ENCODE measurements at places on chromosomes 2 and 18.

DNA sequence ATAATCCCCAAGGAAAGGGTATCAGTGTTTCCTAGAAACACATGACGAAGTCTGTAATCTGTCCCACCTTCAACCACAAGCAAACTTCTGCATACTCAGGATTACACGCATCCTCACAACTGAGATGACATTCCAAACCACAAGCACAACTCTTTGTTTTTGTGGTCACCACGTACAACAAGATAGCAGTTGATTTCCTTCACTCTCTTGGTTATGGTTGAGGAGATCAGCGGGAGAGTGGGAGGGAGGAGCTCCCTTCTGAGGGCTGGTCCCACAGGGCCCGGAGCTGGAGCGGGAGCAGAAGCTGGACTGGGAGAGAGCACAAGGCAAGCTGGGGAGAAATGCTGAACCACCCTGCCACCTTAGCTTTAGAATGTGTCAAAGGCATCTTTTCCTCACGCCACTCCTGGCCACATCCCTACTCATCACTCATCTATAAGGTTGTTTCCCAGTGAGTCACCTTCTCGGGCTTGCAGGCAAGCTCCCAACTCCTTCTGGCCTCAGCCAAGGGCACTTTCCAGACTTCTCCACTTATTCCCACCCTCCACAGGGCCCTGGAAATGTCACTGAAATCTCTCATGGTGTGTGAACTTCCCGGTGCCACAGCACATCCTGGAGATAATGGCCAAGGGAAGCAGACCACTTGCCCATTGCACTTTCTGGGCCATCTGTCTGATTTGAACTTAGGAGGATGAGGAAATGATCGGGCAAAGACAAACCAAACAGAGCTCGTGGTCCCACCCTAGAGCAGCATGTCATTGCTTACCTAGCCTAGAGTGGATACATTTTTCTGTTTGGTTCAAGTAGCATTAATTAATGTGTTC, 98.9 kb upstream of the LGALSL start:
- DNase-seq, result no peak

- no peak for DNase-seq
These were observed 42.5 kb downstream of the DCDC2C start for GRCh38 chr2:3745920-3746319.

GRCh38 chr18:66641056-66641455, 37.2 kb upstream of the CDH19 start:
- no peak for DNase-seq

GRCh38 chr2:111706481-111707001, 177.5 kb downstream of the ANAPC1 start:
- no peak for DNase-seq

GRCh38 chr18:3664563-3665178, 214.7 kb downstream of the TGIF1 start:
- no peak for DNase-seq

DNA sequence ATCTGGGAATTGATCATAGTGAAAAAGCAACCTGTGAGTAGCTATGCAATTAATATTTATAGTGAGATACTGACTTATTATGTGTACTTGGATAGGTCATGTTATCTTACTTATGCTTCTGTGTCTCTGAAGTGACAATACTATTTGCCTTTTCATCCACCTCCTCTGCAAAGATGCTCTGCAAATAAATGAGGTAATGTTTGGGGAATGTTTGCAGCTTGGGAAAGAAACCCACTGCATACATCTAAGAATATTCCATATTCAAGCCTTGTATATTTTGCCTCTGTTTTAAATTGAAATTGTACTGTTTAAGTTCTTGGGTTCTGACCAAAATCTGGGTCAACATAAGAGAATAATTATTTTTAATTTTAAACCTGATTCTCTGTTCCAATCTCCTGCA, 217.4 kb upstream of the DTNA start:
- DNase-seq, result no peak

- DNase-seq, result no peak
These were observed 89.9 kb downstream of the AP1S3 start for GRCh38 chr2:223747392-223748042.

GRCh38 chr2:129754831-129755230, 224.6 kb upstream of the RAB6C start:
- DNase-seq, result no peak

GRCh38 chr2:67871686-67872412, 191.0 kb downstream of the C1D start:
- DNase-seq, result no peak

DNA sequence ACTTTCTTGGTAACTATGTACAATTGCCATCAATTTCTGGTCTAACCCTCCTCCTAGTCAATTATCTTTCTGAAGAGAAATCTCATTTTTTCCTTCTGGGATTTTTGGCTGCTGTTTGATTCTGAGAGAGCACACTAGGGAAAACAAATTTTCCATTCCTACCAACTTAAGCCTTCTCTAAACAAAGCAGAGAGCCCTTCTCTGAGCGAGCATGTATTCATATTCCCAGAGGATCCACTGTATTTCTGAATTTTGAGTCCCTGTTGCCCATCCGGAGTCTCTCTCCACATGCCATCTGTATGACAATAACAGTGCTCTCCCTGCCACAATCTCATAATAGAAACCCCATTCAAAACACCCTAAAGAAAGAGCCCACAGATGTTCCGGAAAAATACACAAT, 78.5 kb downstream of the MAIP1 start:
- no peak for DNase-seq

DNA sequence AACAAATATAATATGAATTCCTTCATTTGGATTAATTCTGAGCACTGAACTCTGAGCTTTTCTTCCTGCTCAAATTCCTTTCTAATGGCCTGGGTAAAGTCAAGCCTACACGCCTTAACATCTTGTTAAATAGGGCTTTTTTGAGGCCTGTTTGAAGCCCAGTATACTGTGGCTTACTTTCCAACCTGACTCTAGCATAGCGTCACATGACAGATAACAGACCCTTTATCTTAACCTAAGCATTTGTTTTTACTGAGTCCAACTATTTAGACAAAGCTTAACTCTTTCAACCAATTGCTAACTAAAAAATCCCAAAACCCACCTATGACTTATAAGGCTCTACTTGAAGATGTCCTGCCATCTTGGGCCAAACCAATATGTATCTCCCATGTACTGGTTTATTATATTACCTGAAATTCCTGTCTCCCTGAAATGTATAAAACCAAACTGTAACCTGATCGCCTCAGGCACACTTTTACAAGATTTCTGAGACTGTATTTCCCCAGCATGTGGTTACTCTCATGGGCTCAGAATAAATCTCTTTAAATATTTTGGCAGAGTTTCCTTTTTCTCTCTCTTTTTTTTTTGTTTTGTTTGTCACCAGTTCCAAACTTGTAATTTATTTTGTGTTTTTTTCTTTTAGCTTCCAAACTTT, 271.1 kb upstream of the VWC2L start:
- no peak for DNase-seq

GRCh38 chr2:134103196-134103595, 150.7 kb upstream of the MGAT5 start:
- no peak for DNase-seq

DNA sequence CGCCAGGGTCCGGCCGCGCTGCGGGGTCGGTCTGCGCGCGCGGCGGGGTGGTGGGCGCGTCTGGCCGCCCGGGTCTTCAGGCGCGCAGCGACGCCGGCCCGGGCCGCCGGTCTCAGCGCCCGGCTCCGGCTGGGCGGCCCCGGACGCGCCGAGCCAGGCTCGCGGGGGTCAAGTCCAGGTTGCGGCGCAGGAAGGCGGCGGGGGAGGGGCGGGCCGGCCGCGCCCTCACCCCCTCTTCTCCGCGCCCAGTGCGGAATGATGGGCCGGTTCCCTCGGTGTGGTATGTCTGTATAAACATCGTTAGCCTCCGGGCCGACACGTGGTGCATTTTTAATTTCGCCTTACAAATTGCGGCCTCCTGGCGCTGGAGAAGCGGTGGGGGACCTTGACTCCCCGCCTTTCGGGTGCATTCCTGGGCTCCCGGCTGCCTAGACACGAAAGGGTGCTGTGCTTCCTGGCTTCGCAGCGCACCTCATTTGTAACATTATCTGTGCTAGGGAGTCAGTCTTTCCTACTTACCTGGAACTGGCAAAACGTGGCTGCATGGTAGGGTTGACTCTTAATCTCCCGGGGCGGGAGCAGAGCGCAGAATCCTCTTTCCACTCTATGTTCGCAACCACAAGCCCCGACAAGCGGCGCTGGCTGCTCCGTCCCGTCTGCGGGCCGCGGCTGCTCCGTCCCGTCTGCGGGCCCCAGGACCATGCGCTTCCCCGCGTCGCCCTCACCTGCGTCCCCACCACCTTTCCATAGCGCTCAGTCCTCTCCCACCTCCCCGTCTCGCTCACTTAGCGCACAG, 69.0 kb downstream of the CTAGE1 start:
- DNase-seq, result no peak

- no peak for DNase-seq
These were observed 310.8 kb upstream of the MGAT5 start for GRCh38 chr2:133943108-133943507.

GRCh38 chr2:126586317-126586716, 69.6 kb upstream of the GYPC start:
- no peak for DNase-seq

DNA sequence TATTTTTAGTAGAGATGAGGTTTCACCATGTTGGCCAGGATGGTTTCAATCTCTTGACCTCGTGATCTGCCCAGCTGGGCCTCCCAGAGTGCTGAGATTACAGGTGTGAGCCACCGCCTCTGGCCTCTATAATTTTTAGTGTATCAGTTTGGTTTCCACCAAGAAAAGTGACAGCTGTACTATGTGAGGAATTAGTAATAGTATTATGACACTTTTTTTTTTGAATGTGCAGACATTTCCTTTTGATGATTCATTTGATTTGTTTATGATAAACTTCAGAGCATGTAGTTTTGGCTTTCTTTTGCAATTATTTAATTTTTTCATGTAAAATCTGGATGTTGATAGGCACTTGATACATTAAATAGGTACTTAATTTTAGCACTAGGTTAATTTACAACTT, 61.5 kb downstream of the PTPN4 start:
- no peak for DNase-seq

DNA sequence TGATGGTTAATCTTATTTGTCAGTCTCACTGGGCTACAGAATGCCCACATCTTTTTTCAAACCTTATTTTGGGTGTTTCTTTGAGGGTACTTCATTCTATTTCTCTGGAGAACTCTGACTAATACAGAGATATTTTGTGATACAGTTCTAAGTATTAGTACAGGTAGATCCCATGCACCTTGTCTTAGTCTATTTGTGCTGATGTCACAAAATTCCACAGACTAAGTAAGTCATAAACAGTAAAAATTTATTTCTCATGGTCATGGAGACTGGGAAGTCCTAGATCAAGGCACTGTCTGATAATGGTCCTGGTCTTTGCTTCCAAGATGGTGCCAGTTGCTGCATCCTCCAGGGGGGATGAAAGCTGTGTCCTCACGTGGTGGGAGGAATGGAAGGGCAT, 68.6 kb upstream of the EPHA4 start:
- DNase-seq, result no peak

DNA sequence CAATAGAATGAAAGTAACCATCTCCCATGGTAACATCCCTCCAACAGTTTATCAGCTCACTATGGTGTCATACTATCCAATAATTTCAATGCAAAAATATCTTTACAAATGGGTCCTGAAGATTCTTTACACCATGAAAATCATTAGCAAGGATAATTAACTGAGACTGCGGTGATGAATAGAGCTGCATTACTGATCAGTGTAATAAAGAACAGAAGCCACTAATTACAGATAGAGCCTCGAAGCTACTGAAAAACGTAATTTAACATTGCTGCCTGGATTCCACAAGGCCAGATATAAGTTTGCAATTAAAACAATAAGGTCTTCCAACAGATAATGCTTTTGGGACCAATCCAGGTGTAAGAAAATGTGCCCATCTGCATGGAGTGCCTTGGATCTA, 1245.8 kb upstream of the SLC39A10 start:
- no peak for DNase-seq

GRCh38 chr2:23404426-23404825, 19.4 kb downstream of the KLHL29 start:
- no peak for DNase-seq

GRCh38 chr2:25794544-25795276, 83.6 kb downstream of the ASXL2 start:
- DNase-seq, result no peak

DNA sequence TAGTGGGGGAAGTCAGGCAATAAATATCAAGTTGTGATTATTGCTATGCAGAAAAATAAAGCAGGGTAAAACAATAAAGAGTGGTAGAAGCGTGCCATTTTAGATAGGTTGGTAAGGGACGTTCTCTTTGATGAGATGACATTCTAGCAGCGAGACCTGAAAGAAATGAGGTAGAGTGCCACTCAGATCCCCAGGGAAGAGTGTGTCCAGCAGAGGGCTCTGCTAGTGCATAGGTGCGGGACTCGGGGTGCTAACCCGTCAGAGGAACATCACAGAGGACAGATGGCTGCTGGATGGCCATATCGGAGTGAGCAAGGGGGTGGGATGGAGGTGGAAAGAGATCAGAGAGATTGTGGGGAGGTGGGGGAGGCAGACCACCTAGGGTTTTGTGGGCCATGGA, 16.3 kb upstream of the GTF2A1L start:
- no peak for DNase-seq

GRCh38 chr2:34025196-34025595, 426.1 kb upstream of the FAM98A start:
- DNase-seq, result no peak

DNA sequence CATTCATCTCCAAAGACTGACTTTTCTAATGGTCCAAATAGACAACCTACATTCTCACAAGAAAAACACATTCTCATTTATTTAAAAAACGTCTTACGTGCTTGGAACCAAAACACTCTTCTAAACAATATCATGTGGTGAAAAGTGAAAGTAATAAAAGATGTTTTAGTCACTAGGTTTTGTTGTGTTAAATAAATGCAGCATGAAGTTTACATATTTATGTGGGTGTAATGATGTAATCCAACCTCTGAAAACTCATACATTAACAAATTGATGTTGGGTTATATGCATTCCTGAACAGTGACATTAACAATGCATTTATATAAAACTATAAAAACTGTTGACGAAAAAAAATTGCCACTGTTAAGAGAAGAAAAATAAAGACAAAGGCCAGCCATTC, 55.1 kb upstream of the ACVR2A start:
- no peak for DNase-seq

DNA sequence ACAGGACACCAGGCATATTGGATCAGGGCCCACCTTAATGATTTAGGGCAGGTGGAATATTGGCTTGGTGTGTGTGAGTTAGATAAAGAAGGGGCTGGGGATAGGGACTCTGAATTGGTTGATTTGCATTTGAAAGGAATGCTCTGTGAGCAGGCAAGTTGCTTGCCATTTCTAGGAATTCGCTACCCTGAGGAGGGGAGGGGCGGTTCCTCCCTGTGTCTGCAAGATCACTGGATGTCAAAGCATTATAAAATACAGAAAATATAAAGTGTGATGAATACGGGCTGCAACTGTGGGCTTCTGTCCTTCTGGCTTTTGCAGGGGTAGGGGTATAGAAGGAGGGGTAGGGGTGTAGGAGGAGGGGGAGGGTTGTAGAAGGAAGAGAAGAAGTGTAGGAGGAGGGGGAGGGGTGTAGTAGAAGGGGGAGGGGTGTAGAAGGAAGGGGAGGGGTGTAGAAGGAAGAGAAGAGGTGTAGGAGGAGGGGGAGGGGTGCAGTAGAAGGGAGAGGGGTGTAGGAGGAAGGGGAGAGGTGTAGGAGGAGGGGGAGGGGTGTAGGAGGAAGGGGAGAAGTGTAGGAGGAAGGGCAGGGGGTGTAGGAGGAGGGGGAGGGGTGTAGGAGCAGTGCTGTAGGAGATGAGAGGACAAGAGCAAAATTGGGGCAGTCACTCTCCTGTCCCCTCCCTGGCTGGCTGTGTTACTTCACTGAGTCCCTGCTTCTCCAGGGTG, 238.0 kb upstream of the COPS8 start:
- no peak for DNase-seq

- DNase-seq, result no peak
These were observed 383.7 kb downstream of the XIRP2 start for GRCh38 chr2:167271932-167272331.

Measured in T follicular helper cell (primary cell).